ENCODE measurements at places on chromosomes 12 and 14. TPM values are rescaled to one million over a fixed set of nuclear protein-coding genes. Genes with fewer than 3 reads are reported as not detected.

The NEDD1 gene
- 26.5 TPM for total RNA-seq

The ABCD2 gene
- 0.09 TPM for total RNA-seq

The CLEC1B gene
- total RNA-seq: 0.13 TPM

The GLIPR1L2 gene
- 1.5 TPM for total RNA-seq

The GLIPR1 gene
- total RNA-seq: 11.3 TPM

The CCDC197 gene
- 0.04 TPM for total RNA-seq

The FOXN4 gene
- 0.04 TPM for total RNA-seq

The CISTR gene
- not detected for total RNA-seq

- H3K4me3 ChIP-seq: no peak overlapping the region
- no peaks in the 10 kb centered on the region for H3K27me3 ChIP-seq
- peak; percentile 84 for DNase-seq
- H3K27ac ChIP-seq: peak overlapping the region; percentile 23
- H3K36me3 ChIP-seq: no peaks in the 10 kb centered on the region
Observed at GRCh38 chr12:65557438-65558181, 266.7 kb upstream of the HMGA2 start.

DNA sequence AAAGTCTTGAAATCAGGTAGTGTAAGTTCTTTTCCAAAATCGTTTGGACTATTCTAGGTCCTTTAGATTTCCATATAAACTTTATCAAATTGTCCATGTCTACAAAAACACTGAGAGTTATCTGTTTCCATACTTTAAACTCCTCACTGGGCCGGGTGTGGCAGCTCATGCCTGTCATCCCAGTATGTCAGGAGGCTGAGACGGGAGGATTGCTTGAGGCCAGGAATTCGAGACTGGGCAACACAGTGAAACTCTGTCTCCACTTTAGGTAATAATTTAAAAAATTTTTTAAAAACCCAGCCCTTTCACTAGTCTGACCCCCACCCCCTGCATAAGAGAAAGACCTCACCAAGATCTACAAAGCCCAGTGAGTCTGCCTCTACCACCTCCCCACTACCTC, 6.4 kb upstream of the ISM2 start:
- peaks cover 6% of the 10 kb centered on the region for H3K27me3 ChIP-seq
- H3K36me3 ChIP-seq: peaks cover 8% of the 10 kb centered on the region
- no peaks in the 10 kb centered on the region for H3K4me1 ChIP-seq
- no peak for DNase-seq
- no peak overlapping the region for H3K4me3 ChIP-seq
- H3K27ac ChIP-seq: no peak overlapping the region

DNA sequence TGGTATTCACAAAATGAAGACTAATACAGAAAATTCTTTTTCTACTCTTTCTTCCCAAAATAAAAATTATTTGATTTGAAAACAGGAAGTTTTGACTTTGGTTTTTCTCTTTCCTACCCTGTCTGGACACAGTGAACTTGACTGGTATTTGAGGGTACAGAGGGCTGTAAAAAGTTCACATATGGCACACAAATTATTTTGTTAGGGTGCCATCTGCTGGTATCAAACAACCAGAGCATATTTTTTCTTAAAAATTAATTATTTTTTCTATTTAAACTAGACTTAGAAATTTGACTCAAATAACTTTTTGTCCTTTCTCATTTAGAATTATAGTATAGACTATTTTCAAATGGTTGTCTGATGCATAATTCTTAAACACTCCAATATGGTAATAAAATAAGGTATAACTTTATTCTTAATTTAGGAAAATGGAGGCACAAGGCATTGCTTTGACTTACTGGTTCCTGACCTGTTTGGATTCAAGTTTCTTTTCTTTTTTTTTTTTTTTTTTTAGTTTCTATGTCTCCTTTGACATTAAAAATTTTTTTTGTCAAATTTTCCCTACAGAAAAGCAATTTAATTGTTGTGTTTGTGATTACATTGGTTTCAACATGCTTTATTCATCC, 390.6 kb downstream of the PRKD1 start:
- no peak for DNase-seq
- H3K27ac ChIP-seq: no peak overlapping the region
- H3K4me1 ChIP-seq: no peaks in the 10 kb centered on the region
- no peak overlapping the region for H3K4me3 ChIP-seq
- no peaks in the 10 kb centered on the region for H3K27me3 ChIP-seq
- H3K36me3 ChIP-seq: no peaks in the 10 kb centered on the region

DNA sequence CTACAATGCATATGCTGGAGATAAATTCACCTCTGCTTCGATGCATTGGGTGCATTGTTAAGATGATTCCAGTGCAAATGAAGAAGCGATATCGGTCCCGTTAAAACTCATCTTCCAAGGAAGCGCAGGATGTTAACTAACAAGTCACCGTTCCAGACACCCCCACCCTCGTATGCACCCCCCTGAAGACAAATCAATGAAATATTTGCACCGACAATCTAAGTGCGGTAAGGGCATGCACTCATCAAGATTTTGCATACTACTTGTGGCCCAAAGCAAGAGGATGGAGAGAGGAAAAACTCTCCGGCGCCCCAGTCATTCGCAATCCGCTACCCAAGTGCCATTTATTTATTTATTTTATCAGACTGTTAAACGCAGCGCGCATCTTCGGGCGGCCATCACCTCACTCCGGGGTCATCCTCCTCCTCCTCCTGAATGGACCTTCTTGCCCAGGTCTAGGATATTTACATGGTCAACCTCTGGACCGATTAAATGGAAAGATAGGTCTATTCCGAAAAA, 1.2 kb downstream of the NOVA1 start:
- peak overlapping the region; percentile 93 for H3K27ac ChIP-seq
- H3K36me3 ChIP-seq: no peaks in the 10 kb centered on the region
- H3K4me3 ChIP-seq: peak overlapping the region; percentile 68
- H3K4me1 ChIP-seq: no peaks in the 10 kb centered on the region
- peak; percentile 58 for DNase-seq

GRCh38 chr14:77040741-77041653, 12.5 kb upstream of the IRF2BPL start:
- H3K4me3 ChIP-seq: peak overlapping the region; percentile 20
- H3K36me3 ChIP-seq: no peaks in the 10 kb centered on the region
- H3K27ac ChIP-seq: peak overlapping the region; percentile 99
- DNase-seq: no peak

GRCh38 chr12:59595883-59596540, at the start of gene SLC16A7:
SLC16A7 (plus strand) TSS chr12:59596029; CDS start chr12:59704802, 108,773 bp downstream.
- peak; percentile 96 for DNase-seq
- H3K27ac ChIP-seq: peak within 1 kb of the TSS; percentile 97
- no peaks in the 10 kb centered on the region for H3K27me3 ChIP-seq
- no peaks in the 10 kb centered on the region for H3K36me3 ChIP-seq
- H3K4me3 ChIP-seq: peak within 1 kb of the TSS; percentile 73
- peaks cover 3% of the 10 kb centered on the region for H3K4me1 ChIP-seq

DNA sequence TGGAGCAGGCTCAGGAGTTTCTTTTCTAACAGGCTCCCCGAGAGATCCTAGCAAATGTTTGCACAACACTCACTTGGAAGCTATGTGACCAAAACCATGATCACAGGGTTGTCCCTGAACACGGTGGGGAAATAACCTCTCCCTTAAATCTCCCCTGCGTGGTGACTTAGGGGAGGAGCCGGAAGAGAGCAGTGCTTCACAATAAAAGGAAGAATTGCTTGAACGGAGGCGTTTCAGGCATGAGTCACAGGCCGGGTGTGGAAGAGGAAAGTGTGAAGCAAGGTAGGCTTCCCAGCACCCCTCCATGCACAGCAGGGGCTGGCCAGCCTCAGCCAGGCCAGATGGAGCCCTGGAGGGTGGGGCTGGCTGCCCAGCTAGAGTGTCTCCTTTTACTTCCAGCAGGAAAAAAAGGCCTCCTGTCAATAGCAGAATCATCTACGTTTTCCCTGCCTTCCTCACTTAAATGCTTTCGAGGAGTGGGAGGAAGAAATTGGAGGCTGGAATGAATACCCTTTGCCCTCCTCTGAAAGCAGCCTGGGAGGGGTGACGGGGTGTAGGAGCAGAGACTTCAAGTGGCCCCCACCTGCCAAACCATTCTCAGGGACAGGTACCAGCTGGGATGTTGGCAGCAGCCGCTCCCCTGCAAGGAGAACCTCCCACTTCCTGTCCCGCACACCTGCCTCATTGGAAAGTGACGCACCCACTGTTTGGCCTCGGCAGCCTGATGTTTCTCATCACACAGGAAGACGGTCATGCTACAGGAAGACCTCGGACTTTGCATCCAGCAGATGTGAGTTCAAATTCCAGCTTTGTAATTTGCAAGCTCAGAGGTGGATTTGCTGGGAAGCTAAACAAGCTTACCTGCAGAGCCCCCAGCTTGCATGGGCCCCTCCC, 30.1 kb upstream of the PPP2R5C start:
- H3K36me3 ChIP-seq: no peaks in the 10 kb centered on the region
- H3K27me3 ChIP-seq: no peaks in the 10 kb centered on the region
- no peak overlapping the region for H3K4me3 ChIP-seq
- peak; percentile 26 for DNase-seq

DNA sequence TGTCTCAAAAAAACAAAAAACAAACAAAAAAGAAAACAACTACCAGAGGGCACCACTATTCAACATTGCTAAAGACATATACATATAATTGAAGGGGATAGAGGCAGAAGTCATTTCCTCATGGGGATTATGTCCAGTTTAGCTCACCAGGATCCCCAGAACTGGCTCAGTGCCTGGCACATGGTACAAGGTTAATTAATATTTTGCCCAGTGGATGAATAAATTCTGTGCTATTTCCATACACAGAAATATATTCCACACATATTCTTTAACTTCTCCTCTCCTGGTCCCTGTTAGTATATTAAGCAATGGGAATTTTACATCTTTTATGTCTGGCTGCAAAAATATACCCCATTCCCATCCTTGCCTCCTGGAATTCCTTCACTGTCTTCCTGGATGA, 6.7 kb downstream of the FOS start:
- DNase-seq: no peak
- peaks cover 13% of the 10 kb centered on the region for H3K36me3 ChIP-seq
- no peak overlapping the region for H3K27ac ChIP-seq
- H3K4me3 ChIP-seq: no peak overlapping the region

- H3K27me3 ChIP-seq: no peaks in the 10 kb centered on the region
- H3K4me3 ChIP-seq: no peak overlapping the region
- DNase-seq: no peak
- H3K27ac ChIP-seq: no peak overlapping the region
Observed at GRCh38 chr12:106073179-106073578, 65.6 kb downstream of the NUAK1 start.

DNA sequence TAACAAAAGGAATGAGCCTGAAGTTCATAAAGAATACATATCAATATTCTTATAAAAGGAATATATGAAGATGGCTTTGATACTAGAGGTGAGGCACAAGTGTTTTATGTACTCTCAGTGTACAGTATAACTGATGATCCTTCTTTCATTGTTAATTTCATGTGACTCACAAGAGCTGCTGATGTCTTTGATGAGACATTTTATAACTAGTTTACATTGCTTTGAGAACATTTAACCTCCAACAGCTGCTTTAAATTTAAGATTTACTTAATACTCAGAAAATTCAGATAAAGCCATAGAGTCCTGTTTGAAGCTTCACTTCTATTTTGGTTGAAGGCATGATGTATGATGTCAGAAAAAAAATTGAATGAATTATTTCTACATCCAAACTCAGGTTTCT, 59.8 kb downstream of the WASHC4 start:
- no peak overlapping the region for H3K4me3 ChIP-seq
- no peaks in the 10 kb centered on the region for H3K4me1 ChIP-seq
- H3K36me3 ChIP-seq: peaks cover 20% of the 10 kb centered on the region
- H3K27ac ChIP-seq: no peak overlapping the region

- no peak overlapping the region for H3K4me3 ChIP-seq
- no peak for DNase-seq
Observed at GRCh38 chr14:61563880-61564617, 131.3 kb upstream of the HIF1A start.

GRCh38 chr14:103021684-103022001, 35.7 kb downstream of the CDC42BPB start:
- H3K4me3 ChIP-seq: no peak overlapping the region
- H3K36me3 ChIP-seq: peaks cover 8% of the 10 kb centered on the region
- H3K27me3 ChIP-seq: no peaks in the 10 kb centered on the region
- no peak for DNase-seq

DNA sequence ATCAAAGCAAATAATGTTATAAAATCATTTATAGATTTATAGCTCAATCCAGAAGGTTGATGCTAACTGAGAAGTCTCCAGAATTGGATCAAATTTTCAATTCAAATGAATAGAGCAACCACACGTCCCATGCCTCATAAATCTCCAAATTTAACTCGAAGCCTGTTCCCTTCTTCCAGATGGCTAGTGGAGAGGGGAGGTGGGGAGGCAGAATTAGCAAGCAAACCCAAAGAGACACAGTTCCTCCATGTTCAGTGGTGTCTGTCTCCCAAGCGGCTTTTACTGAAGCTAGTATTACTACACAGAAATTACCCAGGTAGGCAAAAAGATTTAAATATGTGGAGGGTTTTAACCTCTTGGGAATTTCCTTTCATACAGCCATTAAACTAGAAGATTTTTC, 65.8 kb downstream of the DUSP6 start:
- H3K36me3 ChIP-seq: no peaks in the 10 kb centered on the region
- no peak overlapping the region for H3K27ac ChIP-seq
- no peak overlapping the region for H3K4me3 ChIP-seq
- H3K4me1 ChIP-seq: peaks cover 4% of the 10 kb centered on the region

DNA sequence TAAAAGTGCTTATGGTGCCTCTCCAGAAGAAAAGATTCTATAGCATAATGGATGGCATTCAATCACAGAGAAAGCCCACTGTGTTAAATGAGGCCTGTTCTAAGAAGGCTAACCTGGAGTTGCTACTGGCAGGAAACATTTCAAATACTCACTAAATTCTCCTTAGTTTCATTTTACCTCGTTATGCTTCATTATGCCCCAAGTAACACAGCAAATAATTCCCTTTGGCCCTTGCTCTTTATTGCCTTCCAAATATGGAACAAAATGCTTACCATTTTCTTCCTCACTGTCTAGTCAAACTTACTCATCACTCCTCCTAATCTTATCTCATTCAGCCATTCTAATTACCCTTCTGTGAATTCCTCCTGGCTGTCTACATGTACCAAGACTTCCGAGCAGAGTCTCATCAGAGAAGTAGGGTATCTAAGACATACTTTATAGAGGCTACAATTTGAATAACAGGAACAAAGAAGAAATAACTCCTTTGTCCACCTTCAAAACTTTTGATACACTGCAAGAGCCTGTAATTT, 292.1 kb upstream of the CLEC14A start:
- no peaks in the 10 kb centered on the region for H3K27me3 ChIP-seq
- H3K27ac ChIP-seq: no peak overlapping the region
- H3K4me3 ChIP-seq: no peak overlapping the region
- no peaks in the 10 kb centered on the region for H3K36me3 ChIP-seq

- peaks cover 23% of the 10 kb centered on the region for H3K36me3 ChIP-seq
- H3K27ac ChIP-seq: peak overlapping the region; percentile 75
- no peak overlapping the region for H3K4me3 ChIP-seq
- DNase-seq: no peak
- H3K4me1 ChIP-seq: peaks cover 71% of the 10 kb centered on the region
Observed at GRCh38 chr12:3205742-3206519, 128.8 kb downstream of the TSPAN9 start.

GRCh38 chr12:26636710-26637328, 196.2 kb downstream of the ITPR2 start:
- H3K4me1 ChIP-seq: no peaks in the 10 kb centered on the region
- H3K27me3 ChIP-seq: no peaks in the 10 kb centered on the region
- H3K36me3 ChIP-seq: no peaks in the 10 kb centered on the region
- no peak overlapping the region for H3K4me3 ChIP-seq

All from muscle of leg (tissue), 16 donors.